Retina (tissue), 1 donor: ENCODE measurements at places on chromosomes 5 and 9.

GRCh38 chr9:33867747-33868439 lies 50.9 kb downstream of the UBE2R2 start:
- DNase-seq, result no peak

DNA sequence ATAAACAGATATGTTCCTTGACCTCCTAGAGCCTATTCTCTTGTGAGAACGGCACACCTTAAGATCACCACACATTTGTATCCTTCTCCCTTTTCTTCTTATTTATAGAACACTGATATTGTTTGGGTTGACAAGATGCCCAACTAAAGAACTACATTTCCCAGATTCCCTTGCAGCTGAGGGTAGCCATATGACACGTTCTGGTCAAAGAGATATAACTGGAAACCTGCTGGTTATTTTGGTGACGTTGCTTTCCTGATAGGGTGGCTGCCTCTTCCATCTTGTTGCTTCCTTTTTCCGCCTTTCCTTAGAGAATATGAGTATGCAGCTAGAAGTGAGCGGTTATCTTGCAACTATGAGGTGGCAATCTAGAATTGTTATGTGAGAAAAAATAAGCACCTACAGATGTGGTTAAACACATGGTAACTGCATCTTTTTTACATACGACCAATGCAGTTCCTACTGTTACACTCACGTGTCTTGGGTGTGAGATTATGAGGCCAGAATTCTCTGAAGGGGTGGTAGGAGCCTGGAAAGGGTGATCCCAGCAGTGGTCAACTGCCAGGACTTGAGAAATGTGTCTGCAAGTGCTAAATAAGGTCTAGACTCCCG lies 72.9 kb downstream of the SEC61B start:
- no peak for DNase-seq

DNA sequence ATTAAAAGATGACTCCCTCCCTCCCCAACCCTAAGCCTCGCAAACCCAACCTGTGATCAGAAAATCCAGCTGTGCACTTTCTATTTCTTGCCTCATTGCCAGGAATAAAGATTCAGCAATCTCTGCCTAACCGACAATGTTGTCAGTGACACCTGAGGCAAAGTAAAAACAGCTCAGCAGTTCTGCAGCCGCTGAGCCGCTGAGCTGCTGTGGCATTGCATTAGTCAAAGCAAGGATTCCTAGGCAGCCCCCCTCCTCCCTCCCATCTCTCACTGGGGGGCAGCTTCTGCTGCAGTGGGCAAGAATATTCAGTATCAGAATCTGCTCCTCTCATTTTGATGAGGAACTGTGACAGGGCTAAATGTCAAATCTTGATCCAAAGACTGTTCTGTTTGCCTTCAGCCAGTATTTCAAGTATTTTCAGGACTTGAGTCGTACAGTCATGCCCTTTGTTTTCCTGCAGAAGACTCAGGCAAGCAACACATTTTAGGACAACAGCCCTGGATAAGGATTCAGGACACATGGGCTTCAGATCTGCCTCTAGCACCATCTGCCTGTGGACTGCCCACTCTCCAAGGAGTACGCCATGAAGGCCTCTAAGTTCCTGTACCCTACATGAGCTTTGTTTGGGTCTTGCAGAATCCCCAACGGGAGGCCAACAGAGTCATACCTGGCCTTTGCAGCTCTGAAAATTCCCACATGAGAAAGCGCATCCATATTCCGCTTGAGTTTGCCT lies 41.1 kb upstream of the DAP start:
- DNase-seq, result peak; percentile 39

GRCh38 chr9:78592811-78593210 lies 295.9 kb downstream of the PSAT1 start:
- no peak for DNase-seq

DNA sequence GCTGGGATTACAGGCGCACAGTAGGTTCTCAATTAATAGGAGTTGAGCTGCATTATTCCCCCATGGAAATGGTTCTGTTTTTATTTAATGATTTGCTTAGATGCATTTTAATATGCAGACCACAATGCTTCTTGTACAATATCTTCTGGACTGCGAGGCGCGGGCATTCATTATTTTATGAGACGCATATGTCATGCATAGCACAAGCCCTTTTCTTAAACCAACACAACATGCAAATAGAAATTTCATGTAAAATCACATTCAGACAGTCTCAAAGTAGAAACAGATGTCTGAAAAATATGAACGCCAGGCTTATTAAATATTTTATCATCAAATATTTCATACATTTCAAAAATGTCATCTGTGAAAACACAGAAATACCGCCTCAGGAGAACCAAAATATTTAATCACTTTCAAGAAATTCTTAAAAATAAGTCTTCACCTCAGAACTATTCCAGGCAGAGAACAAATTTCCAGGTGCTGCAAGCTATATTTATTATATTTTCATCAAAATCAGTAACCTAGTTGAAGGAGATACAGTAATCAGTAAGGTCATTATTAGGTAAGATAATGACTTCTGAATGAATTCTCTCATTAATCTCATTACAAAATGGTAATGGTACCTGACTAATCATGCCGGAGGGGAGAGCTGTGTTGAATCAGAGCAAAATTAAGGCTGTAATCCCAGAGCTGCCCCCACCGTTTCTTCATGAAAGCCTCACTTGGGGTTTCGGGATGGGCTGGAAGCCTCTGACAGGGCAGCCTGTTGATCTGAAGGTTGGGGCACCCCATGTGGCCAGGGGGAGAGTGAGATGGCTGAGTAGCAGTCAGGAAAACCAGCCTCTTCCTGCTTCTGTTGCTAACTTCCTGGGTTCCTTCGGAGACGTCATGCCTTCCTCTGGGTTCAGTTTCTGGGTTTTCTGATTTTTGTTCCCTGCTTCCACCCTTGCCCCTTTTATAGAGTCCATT lies 133.9 kb upstream of the ZNF618 start:
- no peak for DNase-seq

GRCh38 chr5:136040746-136041415 lies 12.1 kb downstream of the TGFBI start:
- no peak for DNase-seq

- DNase-seq, result no peak
Measured at GRCh38 chr9:68861436-68861835, 152.5 kb downstream of the PRKACG start.

GRCh38 chr5:170254056-170254455 lies 21.3 kb downstream of the C5orf58 start:
- no peak for DNase-seq

- DNase-seq, result no peak
Measured at GRCh38 chr5:33400675-33401074, 40.1 kb upstream of the TARS1 start.

DNA sequence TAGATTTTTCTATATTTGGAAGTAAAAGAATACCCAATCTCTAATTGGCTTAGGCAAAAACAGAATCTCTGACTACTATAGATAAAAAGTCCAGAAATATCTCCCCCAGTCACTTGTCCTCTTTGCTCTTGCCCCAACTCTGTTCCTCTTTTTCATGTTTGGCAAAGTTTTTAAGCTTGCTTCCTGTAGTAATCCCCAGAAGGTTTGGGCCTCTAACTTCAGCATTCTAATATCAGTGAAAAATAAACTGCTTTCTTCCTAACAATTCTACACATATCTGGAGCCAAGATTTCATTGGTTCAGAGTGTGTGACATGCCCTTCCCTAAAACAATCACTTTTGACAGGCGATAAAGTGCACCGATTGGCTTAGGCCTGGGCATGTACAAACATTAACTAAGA lies 1680.3 kb downstream of the MAT2B start:
- DNase-seq, result no peak

DNA sequence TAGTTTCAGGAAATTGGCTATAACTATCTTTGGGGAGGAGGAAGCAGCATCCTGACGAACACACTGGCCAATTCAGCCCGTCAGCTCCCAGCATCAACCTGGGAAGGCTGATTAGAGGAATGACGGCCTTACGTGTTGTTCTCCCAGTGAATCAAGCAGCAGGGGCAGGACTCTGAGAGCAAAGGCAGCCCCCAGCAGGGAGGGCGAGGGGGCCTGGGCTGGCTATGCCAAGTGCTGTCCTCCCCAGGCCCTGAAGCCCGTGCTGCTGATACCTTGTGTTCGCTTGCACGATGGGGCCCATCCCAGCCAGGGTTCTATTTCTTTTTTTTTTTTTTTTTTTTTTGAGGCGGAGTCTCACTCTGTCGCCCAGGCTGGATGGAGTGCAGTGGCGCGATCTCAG lies 254.1 kb downstream of the FSTL4 start:
- DNase-seq, result no peak

- DNase-seq, result no peak
Measured at GRCh38 chr5:150441813-150442698, 7.5 kb downstream of the RPS14 start.

DNA sequence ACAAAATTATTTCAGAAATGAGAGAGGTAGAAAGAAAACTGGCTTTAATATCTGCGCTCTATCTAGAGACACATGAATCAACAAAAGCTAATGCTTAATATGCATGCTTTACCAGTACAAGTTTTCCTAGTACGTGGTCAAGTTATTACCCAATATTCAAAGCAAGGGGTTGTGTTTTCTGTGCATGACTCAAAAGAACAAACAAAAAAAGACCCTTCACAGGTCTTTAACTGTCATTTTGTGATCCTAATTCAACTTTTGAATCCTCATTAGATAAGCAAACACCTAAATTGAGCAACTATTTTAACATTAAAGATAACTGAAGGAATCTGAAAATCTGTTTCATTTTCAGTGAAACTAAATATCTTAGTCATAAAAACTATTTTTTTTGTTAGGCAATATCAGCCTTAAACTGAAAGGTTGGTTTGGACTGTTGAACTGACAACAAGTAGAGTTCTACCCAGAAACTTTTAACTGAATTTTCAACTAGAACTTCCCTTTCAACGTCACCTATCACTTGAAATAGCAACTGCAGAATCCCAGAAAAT lies 12.5 kb downstream of the ST8SIA4 start:
- no peak for DNase-seq

DNA sequence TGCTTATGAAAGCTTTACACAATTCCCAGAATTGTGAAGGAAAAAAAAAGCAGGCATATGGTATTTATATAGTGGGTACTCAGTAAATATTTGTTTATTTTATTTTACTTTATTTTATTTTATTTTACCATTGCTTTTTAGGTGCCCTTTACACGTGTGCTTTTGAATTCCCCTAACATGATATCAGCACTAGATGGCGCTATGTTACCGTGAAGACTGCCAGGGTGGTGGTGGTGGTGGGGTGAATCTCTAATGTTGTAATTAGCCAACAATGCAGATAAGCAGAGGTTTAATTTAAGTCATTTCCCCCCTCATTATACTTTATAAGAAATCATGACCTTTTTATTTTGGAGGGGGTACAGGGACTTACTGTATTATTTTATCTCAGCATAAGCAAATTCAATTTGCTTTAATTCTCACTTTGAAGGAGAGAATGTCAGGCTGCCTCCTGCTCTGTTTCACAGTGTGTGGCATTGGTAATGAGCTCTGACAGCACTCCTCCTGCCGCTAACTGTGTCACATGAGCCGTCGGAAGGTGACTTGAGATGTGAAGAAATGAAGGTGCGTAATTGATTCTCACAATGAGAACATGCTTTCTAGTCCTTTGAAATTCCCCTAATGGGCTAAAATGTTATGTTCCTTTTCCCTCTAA lies 165.6 kb downstream of the YTHDC2 start:
- DNase-seq, result peak; percentile 78

GRCh38 chr9:126482361-126483044 lies 131.2 kb upstream of the LMX1B start:
- DNase-seq, result peak; percentile 92

DNA sequence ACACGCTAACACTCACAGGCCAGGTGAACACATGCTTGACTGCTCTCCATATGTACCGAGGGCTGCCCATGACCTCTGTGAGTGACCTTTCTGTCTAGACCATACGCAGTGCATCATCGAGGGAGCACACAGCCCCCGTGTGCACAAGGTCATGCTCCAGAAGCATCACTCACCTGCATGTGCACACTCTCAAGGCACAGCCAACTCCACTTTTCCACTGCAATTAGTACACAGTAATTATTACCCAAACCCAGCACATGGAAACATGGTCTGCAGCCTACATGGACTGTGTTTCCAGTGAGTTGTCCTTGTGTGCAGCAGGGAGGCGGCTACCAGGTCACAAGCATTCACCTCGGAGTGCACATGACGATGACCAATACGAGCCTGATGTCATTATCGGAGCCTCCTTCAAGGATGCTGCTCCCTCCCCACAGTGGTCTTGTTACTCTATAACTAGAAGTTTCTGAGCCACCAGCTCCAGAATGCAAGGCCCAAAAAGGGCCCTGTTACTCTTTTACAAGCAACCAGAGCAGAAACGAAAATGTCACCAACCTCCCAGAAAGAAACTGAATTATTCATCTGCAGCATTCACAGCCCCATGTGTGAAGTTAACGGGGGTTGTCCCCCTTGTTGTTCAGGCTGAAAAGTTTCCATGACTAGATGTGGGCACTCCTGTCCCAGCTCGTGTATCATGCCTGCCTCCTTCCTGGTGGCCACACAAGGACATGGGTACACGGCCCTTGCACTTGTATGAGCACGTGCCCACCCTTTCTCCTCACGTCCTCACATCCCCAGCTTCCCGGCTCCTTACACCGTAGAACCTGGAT lies 31.2 kb downstream of the SEMA4D start:
- no peak for DNase-seq

- DNase-seq, result peak; percentile 76
Measured at GRCh38 chr5:180494510-180495181, 467 bp downstream of the CNOT6 start.

GRCh38 chr5:156835905-156836304 lies 14.2 kb upstream of the PPP1R2B start:
- no peak for DNase-seq

DNA sequence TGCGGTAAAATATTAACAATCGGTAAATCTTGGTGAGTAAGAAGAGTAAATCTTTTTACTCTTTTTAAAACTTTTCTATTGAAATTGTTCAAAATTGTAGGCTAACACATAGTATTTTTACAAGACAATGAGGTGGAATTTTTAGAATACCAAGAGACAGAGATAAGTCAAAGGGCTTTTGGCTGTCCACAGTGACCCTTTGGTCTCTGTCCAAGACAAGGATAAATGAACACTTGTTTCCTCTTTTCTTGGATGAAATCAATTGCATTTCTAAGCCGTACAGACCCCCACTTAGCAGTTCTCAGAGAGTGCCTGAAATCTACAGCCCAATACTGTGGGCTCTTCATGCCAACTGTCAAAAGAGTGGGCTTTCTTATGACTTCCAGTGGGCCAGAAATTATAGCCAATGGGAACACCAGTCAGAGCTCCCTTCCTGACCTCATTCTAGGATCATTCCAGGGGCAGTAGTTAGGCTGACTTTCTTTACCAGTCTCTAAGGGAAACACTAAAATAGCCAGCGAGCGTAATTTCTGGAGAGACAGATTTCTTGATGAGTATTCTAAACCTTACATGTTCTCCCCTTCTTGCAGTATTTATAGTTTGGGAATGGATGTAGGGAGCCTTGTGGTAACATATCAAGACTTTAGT lies 74.1 kb downstream of the GALNT10 start:
- DNase-seq, result no peak

DNA sequence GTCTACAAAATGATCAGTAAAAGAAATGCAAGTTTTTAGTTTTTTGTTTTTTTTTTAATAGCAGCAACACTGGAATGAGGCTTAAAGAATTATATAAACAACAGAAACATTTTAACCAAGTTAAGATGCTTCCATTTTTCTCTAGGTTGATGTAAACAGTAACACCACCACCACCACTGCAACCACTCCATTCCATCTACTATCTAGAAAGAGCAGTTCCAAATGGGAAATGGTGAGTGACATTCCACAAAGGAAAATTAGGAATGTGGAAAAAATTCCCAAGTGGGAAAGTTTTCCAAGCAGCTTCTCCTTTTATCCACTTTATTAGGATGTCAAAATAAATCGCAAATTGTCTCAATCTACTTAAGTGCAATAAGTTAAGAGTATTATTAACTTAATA lies 32.6 kb downstream of the SLC38A9 start:
- DNase-seq, result no peak

GRCh38 chr5:71907001-71907588 lies 188.0 kb downstream of the CARTPT start:
- no peak for DNase-seq
